Ureter (tissue), 1 donor: ENCODE measurements at places on chromosomes 13 and 19. TPM values are rescaled to one million over a fixed set of nuclear protein-coding genes. Genes with fewer than 3 reads are reported as not detected.

DNA sequence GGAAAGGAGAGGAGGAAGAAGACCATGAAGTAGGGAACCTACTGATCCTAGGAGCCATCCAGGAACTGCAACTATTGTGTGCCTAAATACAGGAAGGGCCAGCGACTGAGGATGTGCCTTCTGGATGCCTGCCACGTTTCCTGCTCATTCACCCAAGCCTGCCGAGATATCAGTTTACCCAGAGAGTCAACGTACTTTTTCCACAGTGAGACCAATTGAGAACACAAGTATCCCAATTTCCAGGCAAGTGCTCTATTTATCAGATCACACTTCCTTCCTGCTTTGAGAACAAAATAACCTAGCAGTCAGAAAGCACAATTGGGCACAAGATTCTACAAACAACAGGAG, 122.4 kb downstream of the AKAP11 start:
- DNase-seq = no peak

DNA sequence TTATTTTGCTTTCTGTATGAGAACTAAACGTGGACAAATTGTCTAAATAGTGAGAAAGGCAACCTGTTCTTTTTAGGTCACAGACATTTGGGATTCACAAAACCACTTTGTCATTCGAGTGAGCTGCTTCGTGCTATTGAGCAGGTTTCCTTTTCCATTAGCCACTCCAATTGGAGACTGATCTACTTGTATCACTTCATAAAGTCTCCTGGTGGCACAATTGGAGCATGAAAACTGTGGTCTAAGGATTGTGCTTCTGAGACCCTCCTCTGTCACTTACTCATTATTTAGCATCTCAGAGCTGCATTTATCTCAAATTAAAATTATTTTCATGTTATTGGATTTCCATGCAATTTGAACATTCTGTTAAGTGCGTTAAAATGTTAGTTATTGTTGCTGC, 397.7 kb downstream of the TDRD3 start:
- no peak for DNase-seq

- DNase-seq = no peak
Observed at GRCh38 chr13:26540334-26540733, 17.1 kb upstream of the WASF3 start.

Gene RASL11A
- total RNA-seq = 33.2 TPM

Gene TLE6
- 3.6 TPM for total RNA-seq

DNA sequence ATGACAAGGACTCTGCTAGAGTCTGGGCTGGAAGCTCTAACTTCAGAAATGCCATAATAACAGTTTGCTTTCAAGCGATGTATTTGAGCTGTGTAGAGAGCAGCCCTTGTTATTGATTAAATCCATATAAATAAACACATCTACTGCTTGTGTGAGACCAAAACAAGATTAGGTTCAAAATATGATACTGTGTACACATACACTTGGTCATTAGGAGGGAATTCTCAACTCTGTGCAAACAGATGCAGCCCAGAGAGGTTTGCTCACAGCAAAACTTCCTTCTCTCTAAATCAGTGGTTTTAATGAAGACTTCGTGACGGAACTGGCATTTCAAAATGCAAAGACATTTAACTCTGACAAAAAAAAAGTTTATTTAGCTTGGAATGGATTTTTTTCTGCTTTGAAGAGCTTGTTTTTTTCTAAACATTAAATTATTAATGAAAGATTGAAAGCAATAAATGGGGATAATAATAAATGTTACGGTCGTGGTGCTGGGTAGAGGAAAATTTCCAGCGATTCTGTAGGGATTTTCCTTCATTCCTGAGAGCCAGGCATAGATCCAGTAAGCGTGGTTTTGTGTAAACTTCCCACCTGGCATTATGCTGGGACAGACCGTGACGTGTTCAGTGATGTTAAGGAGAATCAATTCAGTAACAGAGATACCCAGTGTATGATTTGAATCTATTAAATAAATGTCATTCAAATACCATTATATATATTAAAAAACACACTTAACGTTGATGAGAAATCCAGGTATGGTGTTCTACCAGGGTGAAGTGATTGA, 213.7 kb downstream of the TEX29 start:
- DNase-seq = no peak

GRCh38 chr19:46591254-46591653, 9.9 kb upstream of the CALM3 start:
- DNase-seq = no peak

Gene SMIM44
- not detected for total RNA-seq

Gene ZNF888
- 52.4 TPM for total RNA-seq

Gene UBE2L5
- total RNA-seq = not detected

Gene CEBPA
- 34.1 TPM for total RNA-seq

Gene GEMIN7
- 19.9 TPM for total RNA-seq

- no peak for DNase-seq
Observed at GRCh38 chr13:37752146-37752545, 117.4 kb downstream of the TRPC4 start.

Gene SOX1
- not detected for total RNA-seq

Gene TSSK6
- 3.4 TPM for total RNA-seq

- DNase-seq = peak; percentile 45
Observed at GRCh38 chr19:3980353-3981251, 4.7 kb downstream of the EEF2 start.

GRCh38 chr19:32289566-32290210, 55.7 kb upstream of the ZNF507 start:
- DNase-seq = peak; percentile 7

GRCh38 chr19:628168-628567, 5.2 kb downstream of the POLRMT start:
- DNase-seq = no peak

GRCh38 chr19:8097198-8097597, 44.6 kb downstream of the CCL25 start:
- DNase-seq = no peak

Gene KLK11
- 1.0 TPM for total RNA-seq

DNA sequence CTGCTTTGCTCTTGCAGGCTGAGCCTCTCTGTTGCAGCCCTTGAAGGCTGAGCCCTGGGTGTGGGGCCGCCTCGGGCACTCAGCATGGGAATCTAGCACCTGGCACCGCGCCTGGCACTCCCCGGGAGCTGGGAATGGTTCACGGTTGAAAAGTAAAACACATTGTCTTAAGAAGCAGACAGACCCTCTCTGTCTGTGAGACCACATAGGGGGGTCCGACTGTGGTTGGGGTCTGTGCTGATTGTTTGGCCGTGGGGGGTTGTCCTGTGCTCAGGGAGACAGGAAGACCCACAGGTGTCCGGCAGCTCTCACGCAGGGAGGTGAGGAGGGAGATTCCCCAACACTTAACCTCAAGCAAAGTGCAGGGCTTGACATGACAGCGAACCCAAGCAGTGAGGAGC, 64.8 kb downstream of the SOX1 start:
- no peak for DNase-seq
